Epithelial cell of proximal tubule (primary cell): ENCODE measurements at places on chromosomes 2 and 18. TPM values are rescaled to one million over a fixed set of nuclear protein-coding genes. Genes with fewer than 3 reads are reported as not detected.

POTEC gene
- total RNA-seq = not detected in 2 replicates

LINC00305 gene
- total RNA-seq = not detected in 2 replicates

BIRC6 gene
- total RNA-seq = 37.5 and 53.6 TPM in 2 replicates

EPB41L3 gene
- total RNA-seq = 51.1 and 79.6 TPM in 2 replicates

TRIM43 gene
- not detected in 2 replicates for total RNA-seq

CTIF gene
- 12.9 and 21.2 TPM in 2 replicates for total RNA-seq

MC4R gene
- total RNA-seq = not detected in 2 replicates

GRCh38 chr2:134362152-134362668 lies 108.3 kb downstream of the MGAT5 start:
- DNase-seq = no peak

- no peak for DNase-seq
These were observed 701.0 kb downstream of the DCDC2C start for GRCh38 chr2:4404363-4404762.

GRCh38 chr18:40494603-40495002 lies 1460.4 kb upstream of the PIK3C3 start:
- DNase-seq = no peak

GRCh38 chr18:11736656-11737055 lies 47.6 kb downstream of the GNAL start:
- no peak for DNase-seq

GRCh38 chr2:100835006-100835659 lies 15.2 kb downstream of the NPAS2 start:
- DNase-seq = no peak

- no peak for DNase-seq
These were observed 11.7 kb upstream of the CYP26B1 start for GRCh38 chr2:72159211-72159993.

DNA sequence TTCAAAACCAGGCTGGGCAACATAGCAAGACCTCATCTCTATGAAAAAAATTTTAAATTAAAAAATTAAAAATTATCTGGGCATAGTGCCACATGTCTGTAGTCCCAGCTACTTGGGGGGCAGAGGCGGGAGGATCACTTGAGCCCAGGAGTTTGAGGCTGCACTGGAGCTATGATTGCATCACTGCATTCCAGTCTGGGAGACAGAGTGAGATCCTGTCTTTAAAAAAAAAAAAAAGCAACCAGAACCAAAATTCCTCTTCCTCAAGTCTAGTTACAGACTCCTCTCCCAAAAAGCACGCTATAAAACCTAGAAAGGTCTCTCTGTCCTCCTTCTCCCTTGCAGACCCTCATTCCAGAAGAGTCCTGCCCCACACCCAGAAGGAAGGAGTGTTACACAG lies 23.9 kb downstream of the TNFAIP6 start:
- no peak for DNase-seq

- DNase-seq = no peak
These were observed 124.0 kb downstream of the SMAD7 start for GRCh38 chr18:48826806-48827205.

DNA sequence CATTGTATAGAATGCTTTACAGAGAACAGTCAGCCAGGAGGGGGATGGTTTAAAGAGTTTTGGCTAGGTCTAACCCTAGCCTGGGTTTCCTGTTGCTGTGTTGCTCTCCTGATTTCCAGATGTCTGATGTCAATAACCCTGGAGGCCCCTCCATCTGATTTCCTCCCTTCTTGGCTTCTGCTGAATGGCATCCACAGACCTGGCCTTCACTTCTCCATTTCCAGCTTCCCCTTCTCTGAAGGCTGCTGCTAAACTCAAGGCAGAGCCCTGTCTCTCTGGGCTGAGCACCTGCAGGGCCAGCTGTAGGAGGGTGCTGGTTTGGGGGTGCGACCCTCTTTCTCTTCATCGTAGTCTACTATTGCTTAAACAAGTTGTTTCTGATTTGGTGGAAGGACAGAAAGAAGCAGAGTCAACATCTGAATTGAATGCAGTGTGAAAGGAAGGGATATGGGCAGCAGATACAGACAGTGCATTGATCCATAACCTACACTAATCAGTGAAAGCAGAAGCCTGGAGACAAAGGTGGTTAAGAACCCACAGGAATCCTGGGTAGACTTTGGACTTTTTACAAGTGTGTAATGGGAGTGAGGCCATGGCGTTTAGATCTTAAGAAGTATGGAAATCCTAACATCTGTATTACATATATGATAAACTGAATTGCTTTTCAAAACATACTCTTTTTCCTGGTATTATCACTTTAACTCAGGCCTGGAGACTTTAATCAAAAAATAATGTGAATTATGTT lies 153.6 kb downstream of the HRH4 start:
- DNase-seq = no peak
